ENCODE measurements at places on chromosomes 4 and X.

GRCh38 chrX:38154818-38155217, 65.9 kb downstream of the SRPX start:
- peak; percentile 9 for DNase-seq

DNA sequence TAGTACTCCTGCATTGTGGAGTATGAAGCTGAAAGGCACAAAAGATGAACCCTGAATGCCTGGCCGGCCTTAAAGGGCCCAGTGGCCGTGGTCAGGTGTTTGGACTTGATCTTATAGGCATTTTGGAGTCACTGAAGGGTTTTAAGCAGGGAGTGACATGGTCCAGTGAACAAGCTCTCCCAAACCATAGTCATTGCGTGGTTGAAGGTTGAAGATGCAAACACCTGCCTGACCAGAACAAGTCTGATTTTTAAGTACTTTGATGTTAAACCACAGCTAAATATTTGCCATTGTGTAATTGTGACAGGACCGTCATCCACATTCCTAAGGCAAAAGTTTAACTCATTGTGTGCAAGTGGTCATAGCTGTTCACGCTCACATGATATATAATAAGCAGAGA, 3.3 kb downstream of the STK32B start:
- DNase-seq, result no peak

GRCh38 chr4:123244137-123244536, 152.5 kb upstream of the SPRY1 start:
- DNase-seq, result peak; percentile 18

DNA sequence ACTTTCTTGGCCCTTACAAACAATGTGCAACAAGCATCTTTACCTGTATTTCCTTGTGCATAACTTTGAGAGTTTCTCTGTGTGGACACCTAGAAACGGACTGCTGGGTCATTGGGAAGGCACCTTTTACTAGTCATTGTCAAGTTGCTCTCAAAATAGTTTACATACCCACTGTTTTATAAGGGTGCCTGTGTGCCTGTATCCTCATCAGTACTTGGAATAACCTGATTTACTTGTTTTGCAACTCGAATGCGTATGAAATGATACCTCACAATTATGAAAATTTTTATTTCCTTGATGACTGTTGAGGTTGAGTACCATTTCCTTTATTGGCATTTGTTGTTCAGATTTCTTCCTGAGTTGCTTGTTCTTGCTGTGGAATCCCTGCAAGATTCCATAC, 150.8 kb downstream of the STIM2 start:
- no peak for DNase-seq

DNA sequence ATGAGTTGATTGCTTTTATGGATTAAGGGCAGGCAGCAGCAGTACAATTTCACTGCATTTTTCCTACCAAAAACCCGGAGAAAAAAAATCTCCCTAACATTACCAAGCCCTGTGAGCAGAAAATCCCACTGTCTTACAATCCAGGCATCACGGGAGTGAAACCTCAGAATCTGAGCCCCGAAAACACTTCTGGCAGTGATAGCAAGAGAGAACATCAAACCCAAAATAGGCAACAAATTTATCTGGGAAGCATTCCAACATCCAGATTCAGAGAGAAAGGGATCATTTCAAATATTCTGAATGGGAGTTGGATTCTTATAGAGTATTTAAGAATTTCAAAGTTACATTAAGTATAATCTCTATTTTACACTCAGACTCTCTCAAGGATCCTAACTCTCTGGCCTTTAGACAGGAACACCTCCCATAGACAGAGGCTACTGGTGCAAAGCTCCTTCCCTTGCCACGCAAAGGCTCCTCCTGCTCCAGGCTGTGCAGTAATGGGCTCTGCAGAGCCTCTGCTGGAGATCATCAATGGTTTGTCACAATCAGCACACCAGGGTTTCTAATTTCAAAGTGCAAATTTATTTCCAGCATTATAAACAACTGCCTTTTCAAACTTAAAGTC, 256.9 kb downstream of the PARM1 start:
- DNase-seq, result no peak

GRCh38 chrX:150694738-150695410, 1.7 kb downstream of the MTMR1 start:
- no peak for DNase-seq

- no peak for DNase-seq
These were observed 49.4 kb downstream of the UGT2B10 start for GRCh38 chr4:68865188-68865638.

- no peak for DNase-seq
These were observed 18.9 kb upstream of the RASGEF1B start for GRCh38 chr4:81490403-81491160.

- no peak for DNase-seq
These were observed 4.6 kb upstream of the IRAK1 start for GRCh38 chrX:154024271-154024670.

DNA sequence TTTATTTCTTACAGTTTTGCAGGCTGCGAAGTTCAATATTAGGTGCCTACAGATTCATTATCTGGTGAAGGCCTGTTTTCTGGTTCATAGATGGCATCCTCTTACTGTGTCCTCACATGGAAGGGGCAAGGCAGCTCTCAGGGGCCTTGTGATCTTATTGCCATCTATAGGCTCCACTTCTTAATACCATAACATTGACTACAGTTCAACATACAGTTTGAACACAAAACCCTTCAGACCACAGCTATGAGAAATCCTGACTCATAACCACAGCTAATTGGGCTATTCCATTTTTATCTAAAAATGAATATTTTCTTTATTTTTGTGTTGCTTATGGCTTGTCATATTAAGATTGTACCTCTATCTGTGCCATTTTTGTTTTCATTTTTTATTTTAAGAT, 72.3 kb downstream of the STAG2 start:
- DNase-seq, result no peak

- no peak for DNase-seq
These were observed 102.1 kb downstream of the ASB9 start for GRCh38 chrX:15167826-15168225.

DNA sequence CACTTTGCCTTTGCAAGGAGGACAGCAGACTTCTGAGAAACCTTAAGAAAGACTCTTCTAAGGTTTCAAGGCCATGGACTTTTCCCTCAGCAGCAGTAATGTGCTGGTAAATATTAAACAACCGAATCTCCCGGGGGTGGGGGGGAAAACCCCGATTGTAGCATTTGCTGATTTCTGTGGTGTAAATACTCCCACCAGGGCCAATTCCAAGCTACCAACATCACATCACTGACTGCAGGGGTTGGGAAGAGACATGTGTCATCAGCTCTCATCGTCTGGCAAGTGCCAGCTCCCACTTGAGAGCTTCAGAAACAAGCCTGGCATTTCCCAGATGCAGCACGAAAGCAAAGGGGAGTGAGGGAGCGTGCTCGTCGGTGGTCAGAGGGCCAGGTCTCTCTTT, 101.2 kb downstream of the BCOR start:
- no peak for DNase-seq

GRCh38 chr4:62644372-62644771, 1444.2 kb downstream of the ADGRL3 start:
- peak; percentile 24 for DNase-seq

DNA sequence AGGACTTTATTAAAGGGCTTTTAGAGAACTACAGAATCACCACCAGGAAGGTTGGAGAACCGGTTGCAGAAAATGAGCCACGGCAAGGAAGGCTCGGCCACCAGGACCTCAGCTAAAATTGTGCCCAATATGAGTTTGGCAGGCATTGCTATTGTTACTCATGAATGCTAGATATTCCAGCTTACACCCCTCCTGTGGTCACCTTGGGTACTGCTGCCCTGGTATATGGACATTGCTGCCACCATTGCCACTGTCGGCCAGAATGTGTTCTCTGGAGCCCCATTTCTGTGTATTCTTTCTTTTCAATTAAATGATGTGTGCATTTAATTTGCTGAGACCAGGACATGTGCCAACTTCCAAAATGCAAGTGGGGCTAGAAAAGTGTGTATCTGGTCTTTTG, 626.7 kb upstream of the BOD1L1 start:
- DNase-seq, result no peak

- no peak for DNase-seq
These were observed 17.7 kb upstream of the LAMP2 start for GRCh38 chrX:120486786-120487185.

DNA sequence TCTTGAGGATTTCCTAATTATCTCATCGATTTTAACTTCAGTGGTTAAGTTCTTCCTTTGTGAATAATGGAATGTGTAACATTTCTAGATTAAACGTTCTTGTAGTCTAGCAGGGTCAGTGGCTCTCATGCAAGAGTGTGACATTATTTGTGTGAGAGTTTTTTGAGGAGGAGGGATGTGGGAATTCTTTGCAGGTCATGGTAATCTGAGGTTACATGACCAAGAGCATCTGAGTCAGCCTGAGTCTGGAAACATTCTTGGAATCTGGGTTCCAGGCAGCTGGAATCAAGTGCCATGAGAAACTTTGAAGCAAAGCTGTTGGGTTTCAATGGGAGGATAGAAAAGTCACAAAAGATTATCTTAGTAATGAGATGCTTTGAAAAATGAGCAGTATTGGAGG, 49.5 kb downstream of the GK start:
- DNase-seq, result no peak

DNA sequence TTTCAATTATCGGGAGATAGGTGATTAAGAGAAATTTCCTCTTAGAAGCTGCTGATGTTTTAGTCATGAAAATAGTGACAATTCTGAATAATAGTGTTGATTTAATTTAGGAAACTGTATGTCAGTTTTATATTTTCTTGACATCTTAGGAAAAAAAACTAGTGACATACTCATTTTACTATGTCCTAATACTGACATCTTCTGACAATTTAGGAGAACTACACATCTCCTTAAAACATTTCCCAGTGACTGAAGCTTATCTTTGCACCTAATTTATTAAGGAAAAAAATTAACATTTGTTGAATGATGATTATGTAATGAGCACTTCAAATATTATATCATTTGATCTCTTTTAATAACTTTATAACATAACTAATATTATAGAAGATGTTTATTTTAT, 42.0 kb upstream of the RBMXL3 start:
- DNase-seq, result no peak

DNA sequence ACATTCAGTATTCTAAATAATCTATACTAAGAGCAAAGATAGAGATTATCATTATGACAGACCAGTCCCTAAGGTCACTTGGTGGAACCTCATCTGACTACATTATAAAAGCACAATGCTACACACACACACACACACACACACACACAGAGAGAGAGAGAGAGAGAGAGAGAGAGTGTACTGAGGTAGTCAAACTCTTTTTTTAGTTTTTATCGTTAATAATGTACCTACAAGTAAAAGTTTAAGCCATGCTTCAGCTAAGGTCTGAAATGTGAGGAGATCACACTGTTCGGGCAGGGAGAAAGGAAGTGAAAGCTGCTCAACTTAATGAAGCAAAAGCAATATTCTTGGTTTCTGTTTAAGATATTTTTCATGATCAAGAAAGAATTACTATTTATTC, 75.8 kb upstream of the CCDC160 start:
- DNase-seq, result no peak

DNA sequence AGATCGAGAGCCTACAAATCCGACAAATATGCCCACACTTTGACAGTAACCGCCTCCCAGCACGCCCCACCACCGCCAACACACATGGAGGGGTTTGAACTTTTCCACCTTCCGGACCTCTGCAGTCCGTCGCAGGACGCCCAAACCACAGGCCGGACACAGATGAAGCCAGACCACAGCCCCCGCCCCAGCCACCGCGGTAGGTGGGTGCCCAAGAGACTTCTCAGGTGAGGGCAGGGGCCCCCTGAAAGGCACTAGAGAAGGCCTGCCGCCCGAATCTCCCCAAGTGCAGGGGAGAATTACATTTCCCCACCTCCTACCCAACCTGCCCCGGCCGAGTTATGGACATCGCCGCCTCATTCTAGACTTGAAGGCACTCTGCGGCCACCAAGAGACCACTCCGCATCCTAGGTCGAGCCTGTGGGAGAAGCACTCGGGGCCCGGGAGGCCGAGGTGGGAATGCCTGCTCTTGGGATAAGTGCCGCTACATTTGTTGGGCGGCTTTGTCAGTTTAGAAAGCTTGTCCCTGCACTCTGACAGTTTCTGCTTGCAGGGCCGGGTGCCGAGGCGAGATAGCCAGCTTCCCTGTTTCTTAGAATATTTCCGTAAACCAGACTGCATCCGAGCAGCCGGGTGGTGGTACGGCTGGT, 21.5 kb downstream of the HAND2 start:
- no peak for DNase-seq

DNA sequence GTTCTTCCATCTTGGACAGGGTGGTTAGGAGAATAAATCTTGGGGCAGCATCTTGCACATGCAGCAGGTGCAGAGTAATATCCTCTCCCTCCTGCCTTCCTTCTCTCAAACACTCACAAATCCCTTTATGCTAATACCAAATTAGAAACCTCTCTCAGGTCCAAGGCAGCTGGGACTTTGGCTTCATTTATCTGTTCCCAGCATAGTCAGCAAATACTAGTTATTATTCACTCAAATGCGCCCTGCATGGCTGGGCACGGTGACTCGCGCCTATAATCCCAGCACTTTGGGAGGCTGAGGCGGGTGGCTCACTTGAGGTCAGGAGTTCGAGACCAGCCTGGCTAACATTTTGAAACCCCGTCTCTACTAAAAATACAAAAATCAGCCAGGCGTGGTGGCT, 156.0 kb upstream of the GALNT7 start:
- no peak for DNase-seq

DNA sequence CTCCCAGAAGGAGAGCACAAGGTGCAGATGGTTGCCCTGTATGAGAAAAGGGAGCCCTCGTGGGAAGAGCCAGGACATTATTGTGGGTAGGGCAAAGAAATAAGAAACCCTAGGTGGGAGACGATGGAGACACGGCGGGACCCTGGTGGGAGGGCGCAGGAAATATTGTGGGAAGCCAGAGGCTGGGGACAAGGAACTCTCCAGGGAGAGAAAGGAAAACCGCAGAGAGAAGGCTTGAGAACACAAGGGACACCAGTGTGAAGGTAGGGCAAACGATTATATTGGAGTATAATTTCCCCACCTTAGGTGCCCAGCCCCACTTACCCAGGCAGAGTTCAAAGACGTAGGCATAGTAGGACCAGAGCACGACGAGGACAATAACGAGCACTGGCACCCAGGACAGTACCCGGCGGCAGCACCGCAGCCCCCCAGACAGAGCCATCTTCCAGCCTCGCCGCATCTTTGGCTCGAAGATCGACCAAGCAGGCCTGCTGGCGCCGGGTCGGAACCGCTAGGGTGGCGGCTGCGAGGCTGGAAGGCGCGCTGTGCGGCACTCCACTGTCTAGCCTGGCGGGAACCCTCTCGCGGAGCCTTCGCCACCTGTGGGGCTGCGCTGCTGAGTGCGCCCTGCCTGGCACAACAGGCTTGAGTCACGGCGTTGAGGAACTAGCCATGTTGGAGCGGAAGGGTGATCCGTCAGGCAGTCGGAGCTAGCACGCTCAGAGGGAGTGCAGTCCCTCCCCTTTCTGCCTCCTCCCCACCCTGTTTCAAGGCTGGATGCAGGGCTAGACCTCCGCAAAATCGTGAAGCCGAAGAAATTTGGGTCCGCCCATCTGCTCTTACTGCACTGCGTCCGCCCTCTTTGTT, at the start of gene ZDHHC15:
ZDHHC15 (minus strand) TSS at position 473 of the 867 bp plus-strand sequence; CDS start at position 460, 13 bp downstream.
- DNase-seq, result peak; percentile 33

GRCh38 chr4:81351654-81352445, 119.9 kb downstream of the RASGEF1B start:
- peak; percentile 54 for DNase-seq
